ENCODE measurements at places on chromosomes 1 and 21. TPM values are rescaled to one million over a fixed set of nuclear protein-coding genes. Genes with fewer than 3 reads are reported as not detected.

SMIM1 gene
- total RNA-seq = 2.1 TPM

BPNT1 gene
- total RNA-seq = 18.1 TPM

SCAF4 gene
- 17.7 TPM for total RNA-seq

PRR9 gene
- not detected for total RNA-seq

PODN gene
- not detected for total RNA-seq

ACTN2 gene
- not detected for total RNA-seq

FAM3B gene
- not detected for total RNA-seq

OR2M3 gene
- not detected for total RNA-seq

NHLH1 gene
- 0.34 TPM for total RNA-seq

ZNF593OS gene
- not detected for total RNA-seq

C1orf87 gene
- not detected for total RNA-seq

GPR25 gene
- not detected for total RNA-seq

HES5 gene
- not detected for total RNA-seq

GPR161 gene
- total RNA-seq = 9.9 TPM

CLCA1 gene
- total RNA-seq = not detected

CFAP141 gene
- total RNA-seq = not detected

FAM72D gene
- 6.9 TPM for total RNA-seq

OR2W3 gene
- not detected for total RNA-seq

OPN3 gene
- 55.6 TPM for total RNA-seq

KCNA10 gene
- not detected for total RNA-seq

VHLL gene
- not detected for total RNA-seq

RIPPLY3 gene
- 0.71 TPM for total RNA-seq

PAQR6 gene
- 3.4 TPM for total RNA-seq

CYYR1 gene
- total RNA-seq = not detected

VAV3 gene
- 1.4 TPM for total RNA-seq

CHODL gene
- not detected for total RNA-seq

APP gene
- 284 TPM for total RNA-seq

METTL13 gene
- total RNA-seq = 45.3 TPM

OR2T33 gene
- total RNA-seq = not detected

DTL gene
- total RNA-seq = 21.9 TPM

TRAF5 gene
- 8.5 TPM for total RNA-seq

COL6A2 gene
- total RNA-seq = 19.8 TPM

TRIM45 gene
- total RNA-seq = 0.66 TPM

TIE1 gene
- total RNA-seq = not detected

CCDC185 gene
- not detected for total RNA-seq

LCE2B gene
- total RNA-seq = not detected

NOS1AP gene
- 0.39 TPM for total RNA-seq
